ENCODE measurements at places on chromosomes 13 and 19.
A peak's percentile ranks its signal among the peaks of the same experiment; 100 is the strongest.

DNA sequence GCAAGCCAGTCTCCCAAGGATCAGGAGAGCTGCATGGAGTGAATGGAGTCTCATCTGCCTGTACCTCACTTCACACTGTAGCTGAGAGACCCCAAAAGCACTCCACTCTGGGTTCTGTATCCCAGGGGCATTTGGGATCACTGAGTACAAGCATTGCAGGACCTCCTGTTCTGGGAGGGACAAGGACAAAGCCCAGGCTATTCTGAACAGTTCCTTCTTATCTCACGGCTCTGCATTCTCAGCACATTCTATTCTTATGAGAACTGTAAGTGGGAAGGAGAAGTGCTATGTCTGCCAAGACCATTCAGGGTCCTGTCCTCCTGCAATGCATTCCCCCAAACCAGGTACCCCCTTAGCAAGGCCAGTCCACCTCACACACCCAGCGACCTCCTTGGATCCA lies 42.8 kb downstream of the RNF6 start:
- no peak for DNase-seq

DNA sequence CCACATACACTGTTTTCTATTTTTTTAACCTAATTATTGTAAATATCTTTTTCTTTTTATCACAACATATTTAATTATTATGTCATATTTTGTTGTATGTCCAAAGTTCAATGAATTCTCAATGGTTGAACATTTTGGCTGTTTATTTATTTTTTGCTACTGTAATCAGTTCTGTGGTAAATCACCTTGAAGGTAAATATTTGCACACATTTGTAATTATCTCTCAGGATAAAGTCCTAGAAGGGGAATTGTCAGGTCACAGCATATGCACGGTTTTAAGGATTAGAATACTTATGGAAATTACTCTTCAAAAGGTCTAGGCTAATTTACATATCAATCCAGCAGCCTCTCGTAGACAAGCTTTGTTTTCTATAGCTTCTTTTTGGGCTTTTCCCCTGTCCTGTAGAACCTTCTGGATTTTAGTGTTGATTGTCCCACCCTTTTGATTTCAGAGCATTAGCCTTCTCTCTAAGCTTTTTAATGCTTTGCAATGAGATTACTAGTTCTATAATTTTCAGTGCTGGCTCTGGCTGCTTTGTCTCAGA lies 362.6 kb downstream of the KCNRG start:
- DNase-seq = no peak

DNA sequence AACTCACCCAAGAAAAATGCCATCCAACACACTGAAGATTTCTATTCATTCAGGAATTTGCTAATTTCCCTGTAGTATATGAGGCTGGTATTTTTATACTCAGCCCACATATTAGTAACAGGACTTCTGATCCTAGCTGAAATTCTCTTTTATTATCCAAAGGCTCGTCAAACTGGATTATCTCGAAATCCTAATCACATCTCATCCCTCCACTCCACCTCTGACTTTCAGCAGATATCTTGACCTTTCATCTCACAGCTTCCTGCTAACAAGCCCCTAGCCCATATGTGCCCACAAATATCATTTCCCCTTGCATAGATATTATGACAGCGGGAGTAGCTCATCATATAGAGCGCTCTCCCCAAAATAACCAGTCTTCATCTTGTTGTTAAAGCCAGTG lies 279.7 kb downstream of the FGF14 start:
- DNase-seq = no peak

DNA sequence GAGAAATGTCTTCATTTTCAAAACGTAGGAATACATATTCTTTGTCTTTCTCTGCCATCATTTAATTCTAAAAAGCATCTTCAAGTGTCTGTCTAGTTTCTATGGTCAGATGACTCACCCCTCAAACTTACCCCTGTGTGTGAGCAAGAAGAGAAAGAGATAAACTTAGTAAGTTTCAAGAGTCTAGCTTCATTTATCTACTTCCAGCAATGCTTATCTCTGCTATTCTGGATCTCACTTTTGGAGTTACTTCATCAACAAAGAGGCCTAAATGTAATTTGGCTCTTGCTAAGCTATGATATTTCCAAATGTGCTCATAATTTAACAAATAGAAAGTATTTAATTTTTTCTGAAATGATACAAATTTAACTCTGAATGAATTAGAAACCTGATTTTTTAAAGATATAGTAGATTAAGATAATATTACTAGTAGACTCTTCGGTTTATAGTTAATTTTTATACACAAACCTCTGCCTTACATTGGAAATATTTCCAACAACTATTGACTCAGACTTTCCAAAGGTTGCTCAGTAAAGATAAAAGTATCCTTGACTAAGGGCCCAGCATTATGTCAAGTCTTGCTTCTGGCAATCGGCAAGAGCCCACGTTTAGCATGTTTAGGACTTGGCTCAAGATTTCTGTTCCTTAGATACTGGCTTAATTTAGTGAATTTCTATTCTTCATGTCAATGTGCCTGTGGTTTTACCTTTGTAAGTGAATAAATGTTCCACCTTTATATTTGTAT lies 1511.0 kb upstream of the SLC10A2 start:
- DNase-seq = no peak

- DNase-seq = no peak
Measured at GRCh38 chr13:36806102-36806501, 12.9 kb upstream of the RFXAP start.

GRCh38 chr19:16554776-16555175 lies 12.5 kb upstream of the CHERP start:
- no peak for DNase-seq

- DNase-seq = no peak
Measured at GRCh38 chr13:21616880-21617279, 12.9 kb upstream of the MICU2 start.

DNA sequence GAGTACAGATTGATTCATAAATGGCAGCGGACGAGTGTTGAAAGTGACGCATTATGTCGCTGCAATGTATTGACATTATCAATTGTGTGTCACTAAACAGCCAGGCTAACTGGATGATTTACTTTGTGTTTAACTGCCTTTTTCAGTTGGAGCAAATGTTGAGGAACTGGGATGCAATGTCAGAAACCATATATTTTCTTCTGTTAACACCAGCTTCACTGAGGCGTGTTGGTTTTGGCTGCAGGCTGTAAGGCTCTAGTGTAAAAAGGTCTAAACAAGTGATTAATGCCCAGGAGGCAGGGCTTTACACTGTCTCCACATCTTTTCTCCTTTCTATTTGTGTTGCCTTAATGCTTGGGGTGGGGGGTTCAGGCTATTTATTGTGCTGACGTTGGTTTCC lies 80.1 kb downstream of the GGACT start:
- DNase-seq = no peak

GRCh38 chr19:19230999-19231398 lies 19.2 kb downstream of the NCAN start:
- no peak for DNase-seq

DNA sequence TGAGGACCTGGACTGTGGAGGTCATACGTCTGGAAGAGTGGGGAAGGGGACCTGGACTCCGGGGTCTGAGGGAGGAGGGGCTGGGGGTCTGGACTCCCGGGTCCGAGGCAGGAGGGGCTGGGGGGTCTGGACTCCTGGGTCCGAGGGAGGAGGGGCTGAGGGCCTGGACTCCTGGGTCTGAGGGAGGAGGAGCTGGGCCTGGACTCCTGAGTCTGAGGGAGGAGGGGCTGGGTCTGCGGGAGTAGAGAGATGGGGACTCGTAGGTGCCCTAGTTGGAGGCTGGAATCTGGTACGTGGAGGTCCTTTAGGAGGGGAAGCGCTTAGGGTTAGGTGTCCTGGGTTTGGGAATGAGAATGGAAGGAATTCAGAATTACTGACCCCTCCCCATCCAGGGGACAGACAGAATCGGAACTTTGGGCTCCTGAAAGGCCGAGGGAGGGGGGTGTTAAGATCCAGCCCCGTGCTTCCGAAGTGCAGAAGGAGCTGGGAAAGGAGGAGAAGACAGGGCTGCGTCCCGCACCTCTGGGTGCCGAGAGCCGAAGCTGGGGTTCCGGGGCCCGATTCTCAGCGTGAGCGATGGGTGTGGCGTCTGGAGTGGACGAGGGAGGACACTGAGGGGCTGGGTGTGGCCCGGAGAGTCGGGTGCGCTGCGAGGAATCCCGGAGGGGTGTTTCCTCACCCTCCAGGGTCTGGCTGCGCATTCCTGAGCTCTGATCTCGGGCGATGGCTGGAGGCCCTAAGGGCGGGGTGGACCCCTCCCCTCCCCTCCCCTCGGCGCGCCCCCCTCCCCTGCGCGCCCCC lies 608 bp downstream of the MYADM start:
- no peak for DNase-seq

DNA sequence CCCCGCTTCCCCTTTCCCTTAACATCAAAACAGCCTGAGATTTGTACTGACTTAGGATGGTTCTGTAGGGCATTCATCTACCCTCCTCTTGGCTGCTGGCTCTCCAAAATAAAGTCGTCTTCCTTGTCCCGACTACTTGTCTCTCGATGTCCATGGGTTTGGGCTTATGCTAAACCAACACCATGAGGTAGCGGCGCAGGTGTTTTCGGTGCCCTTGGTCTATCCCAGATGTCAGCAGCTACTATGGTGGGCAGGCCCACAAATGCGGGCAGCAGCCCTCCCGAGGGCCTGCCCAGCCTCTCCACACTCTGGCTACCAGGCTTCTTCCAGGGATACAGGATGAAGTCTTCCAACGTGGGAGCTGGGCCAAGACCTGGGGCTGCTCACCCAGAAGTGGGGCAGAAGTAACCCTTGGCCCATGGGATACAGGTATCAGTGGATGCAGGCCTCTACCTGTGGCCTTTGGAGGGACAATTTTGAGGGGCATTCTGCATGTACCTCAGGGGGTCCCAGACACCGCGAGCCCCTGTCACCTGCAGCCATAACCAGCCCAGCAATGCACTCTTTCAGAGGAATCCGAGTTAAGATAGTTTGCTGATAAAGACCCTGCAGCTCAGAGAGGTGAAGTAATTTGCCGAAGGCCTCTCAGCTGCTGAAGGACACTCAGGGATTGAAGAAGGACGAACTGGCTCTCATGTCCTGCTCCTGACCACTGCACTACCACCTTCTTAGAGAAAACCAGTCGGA lies 47.8 kb upstream of the VSTM2B start:
- DNase-seq = no peak

GRCh38 chr19:13102666-13103580 lies at the start of gene LYL1:
LYL1 (minus strand) TSS chr19:13102858; CDS start chr19:13101171, 1,687 bp downstream.
- DNase-seq = no peak

GRCh38 chr19:6021878-6022569 lies 44.1 kb upstream of the RANBP3 start:
- peak; percentile 78 for DNase-seq

DNA sequence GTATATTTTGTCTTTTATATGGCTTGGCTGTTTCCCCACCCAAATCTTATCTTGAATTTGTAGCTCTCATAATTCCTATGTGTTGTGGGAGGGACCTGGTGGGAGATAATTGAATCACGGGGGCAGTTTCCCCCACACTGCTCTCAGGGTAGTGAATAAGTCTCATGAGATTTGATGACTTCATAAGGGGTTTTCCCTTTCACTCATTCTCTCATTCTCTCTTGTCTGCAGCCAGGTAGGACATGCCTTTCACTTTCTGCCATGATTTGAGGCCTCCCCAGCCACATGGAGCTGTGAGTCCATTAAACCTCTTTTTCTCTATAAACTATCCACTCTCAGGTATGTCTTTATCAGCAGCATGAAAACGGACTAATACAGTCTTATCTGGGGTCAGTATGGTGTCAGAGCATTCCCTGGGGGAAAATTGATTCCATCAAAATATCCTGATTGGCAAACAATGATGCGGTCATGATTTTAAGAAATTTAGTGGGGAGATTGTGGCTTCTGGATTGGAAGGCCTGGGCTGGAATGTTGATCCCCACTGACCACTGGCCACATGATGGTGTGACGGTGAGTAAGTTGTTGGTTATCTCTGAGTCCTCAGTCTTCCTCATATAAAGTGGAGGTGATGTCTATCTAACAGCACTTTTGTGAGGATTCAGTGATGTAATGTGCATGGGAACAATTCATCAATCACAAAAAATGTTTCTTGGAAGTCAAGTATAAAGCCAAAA lies 27.5 kb upstream of the ANKRD10 start:
- peak; percentile 52 for DNase-seq

DNA sequence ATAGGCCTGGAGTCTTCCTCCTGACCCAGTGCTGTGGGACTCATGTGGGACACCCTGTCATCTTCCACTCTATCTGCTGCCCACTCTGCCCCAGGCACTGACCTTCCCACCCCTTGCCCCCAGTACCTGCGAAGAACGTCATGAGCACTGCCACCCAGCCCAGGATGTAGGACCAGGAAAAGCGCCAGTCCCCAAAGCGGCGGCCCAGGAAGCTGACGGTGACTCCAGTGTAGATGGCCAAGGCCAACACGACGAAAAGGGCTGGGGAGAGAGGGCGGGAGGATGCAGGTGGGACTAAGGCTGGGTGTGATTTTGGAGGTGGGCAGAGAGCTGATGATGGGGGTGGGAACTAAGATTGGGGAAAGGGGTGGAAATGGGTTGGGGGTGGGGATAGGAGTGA lies 7.4 kb downstream of the LIM2 start:
- no peak for DNase-seq

DNA sequence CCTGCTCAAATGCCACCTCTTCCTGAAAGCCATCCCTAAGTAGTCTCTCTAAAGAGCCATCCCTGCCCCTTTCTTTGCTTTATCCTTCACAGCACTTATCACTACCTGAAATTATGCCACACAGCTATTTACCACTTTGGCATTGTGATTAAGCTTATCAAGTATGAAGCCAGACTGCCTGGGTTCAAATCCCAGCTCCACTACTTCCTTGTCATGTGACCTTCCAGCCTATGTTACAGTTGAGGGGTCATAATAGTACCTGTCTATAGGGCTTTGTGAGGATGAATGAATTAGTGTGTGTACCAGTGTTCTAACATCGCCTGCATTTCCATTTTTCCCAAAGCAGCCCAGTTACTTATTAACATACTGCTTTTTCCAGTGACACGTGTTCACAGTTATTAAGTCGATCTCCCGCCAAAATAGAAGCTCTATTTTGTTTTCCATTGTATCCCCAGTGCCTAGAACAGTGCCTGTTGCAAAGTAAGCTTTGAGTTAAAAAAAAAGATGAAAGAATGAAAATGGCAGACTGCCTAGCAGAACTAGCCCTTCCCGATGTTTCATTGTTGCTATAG lies 32.8 kb downstream of the ZSWIM9 start:
- DNase-seq = peak; percentile 25

GRCh38 chr13:103487841-103488240 lies 421.6 kb upstream of the SLC10A2 start:
- no peak for DNase-seq

DNA sequence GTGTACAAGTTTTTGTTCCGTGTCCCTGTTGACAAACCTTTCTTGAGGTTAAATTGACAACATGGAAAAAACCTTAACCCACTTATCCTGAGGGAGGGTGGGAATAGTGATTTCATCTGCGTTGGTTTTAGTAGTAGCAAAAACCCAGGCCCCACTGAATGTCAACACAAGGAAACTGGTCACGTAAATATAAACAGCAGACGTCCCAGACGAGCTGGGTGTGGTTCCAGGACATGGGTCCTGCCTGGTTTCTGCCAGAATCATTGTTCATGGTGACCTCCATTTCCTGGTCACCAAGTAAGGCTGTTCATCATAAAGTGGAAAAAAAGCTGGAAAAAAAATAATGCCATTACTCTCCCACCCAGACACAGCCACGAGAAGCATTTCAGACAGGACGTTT lies 16.9 kb upstream of the F2RL3 start:
- no peak for DNase-seq
